Activated CD4-positive, alpha-beta memory T cell treated with anti-CD3 and anti-CD28 coated beads for 36 hours (primary cell): ENCODE measurements at places on chromosomes 5 and 9. TPM values are rescaled to one million over a fixed set of nuclear protein-coding genes. Genes with fewer than 3 reads are reported as not detected.
A peak's percentile ranks its signal among the peaks of the same experiment; 100 is the strongest.

DNA sequence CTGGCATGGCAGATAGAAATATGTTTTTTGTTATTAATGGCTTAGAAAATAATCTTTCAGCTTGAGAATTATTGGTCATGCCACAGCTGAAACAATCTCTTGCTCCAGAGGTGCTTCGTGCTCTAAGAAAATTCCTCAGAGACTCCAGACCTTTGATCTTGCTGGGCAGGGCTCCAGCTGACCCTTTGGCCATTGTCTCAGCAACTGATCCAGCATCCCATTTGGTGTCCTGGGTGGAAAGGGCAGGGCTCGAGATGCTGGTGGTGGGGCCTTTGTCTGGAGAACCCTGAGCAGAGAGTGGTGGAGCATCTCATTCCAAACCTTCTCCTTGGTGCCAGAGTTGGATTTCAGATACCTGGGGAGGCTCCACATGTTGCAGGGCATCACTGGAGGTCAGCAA, 43.2 kb upstream of the PIK3R1 start:
- no peak for DNase-seq

DNA sequence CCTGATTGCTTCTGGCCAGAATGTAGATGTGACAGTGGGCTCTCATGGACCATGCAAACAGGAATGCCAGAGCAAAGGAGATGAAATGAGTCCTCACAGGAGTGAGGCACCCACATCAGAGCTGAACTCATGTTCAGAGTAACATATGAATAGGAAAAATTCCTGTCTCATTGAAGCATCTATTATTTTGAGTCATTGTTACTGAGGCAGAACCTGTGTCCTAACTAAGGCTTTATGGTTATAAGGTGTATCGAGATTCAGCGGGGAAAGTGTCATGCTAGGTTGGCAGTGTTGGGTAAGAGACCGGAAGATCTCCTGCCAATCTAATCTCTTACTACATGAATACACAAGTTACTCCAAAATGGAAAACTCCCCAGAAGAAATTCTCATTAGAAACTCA, 304.1 kb downstream of the TRPM3 start:
- DNase-seq = no peak

DNA sequence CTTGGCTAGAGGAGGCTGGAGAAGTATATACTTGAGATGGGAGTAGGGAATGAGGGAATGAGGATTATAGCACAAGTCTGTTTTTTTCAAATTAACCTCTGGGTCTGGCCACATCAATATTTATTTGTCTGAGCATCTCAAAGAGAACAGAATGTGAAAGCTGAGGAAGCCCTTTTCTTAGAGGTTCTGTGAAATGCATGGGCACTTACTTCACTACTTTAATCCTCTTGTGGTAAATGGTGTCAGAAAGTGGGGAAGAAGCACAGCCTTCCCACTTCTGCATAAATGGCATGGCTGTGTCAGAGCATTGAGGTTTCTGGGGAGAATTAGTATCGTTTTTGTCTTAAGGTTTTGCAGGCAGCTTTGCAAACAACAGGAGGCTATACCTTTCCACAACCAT, 48.6 kb downstream of the SPATA31D1 start:
- DNase-seq = no peak

DNA sequence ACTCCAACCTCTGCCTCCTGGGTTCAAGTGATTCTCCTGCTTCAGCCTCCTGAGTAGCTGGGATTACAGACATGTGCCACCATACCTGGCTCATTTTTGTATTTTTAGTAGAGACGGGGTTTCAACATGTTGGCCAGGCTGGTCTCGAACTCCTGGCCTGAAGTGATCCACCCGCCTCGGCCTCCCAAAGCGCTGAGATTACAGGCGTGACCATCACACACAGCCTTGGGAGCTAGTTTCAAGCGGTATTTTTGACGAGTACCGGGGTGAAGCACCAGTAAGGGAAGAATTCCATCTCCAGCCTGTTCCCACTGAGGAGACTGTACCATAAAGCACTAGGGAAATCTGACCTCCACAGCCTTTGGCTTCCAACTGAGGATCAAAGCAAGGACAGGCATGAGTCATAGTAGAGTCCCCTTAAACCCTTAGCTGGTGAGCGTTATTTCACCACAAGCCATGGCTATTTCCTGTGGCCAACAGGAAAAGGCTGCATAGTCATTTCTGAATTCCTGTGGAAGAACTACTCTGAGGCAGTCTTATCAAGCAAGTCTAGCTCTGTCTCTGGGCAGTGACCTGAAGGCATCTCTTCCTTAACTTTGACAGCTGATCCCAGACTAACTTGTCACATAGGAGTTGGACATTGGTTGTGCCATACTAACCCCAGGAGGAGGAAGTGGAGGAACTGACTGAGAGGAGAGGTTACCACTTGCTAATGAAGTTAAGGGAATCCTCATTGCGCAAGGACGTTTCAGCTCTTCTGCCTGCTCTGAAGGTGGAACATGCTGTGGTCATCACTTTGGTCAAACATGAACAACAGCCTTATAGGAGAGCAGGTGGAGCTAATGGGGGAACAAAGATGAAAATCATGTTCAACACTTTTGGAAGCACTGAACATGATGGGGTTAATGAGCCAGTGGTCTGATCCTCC, 85.8 kb upstream of the DMRT1 start:
- DNase-seq = peak; percentile 23

Gene SUB1
- total RNA-seq = 528 TPM

DNA sequence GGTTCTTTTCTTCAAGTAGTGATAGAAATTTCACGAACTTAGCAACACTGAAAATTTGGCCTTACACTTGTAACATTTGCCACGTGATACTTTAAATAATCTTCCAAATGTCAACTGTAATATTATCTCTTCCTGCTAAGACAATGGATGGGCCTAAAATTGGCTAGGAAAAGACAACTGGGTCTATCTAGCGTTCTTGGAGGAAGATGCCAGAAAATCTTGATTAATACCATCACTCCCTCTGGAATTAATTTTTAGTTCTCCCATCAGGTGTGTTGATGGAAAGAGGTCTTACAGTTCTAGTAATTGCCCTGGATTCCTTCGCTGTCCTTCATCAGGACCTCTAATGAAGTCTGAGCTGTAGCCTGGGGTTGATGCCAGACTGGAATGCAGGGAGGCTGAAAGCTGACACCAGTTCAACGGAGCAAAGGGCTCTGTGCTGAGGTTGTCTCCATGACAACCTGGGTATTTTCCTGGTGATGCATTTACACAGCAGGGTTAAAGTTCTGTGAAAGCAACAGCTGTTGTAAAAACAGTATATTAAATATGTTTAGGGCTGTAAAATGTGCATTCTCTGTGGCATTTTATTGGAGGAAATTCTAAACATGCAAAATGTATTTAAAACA, 92.3 kb downstream of the GAS1 start:
- DNase-seq = no peak

Gene TAS2R1
- not detected for total RNA-seq

Gene RASGEF1C
- not detected for total RNA-seq

DNA sequence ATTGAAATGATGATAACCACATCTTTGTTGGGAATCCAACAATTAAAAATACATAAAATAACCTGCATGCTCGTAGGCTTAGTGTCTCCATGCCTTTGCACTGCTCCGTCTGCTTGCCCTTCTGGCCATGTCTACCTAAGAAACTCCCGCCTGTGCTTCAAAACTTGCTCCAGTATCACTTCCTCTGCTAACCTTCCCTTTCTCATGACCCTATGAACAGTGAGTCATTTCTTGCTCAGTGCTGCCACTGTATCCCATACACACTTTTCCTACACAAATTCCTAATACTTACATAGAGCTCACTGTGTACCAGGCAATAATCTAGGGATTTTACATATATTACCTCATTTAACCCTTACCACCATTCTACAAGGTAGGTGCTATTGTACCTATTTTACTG, 33.5 kb downstream of the TMEM245 start:
- DNase-seq = no peak

- DNase-seq = no peak
Observed at GRCh38 chr5:75021219-75021618, 31.1 kb downstream of the GCNT4 start.

Gene LVRN
- 0.10 TPM for total RNA-seq

Gene FNBP1
- total RNA-seq = 215 TPM

Gene SMIM33
- 1.5 TPM for total RNA-seq

DNA sequence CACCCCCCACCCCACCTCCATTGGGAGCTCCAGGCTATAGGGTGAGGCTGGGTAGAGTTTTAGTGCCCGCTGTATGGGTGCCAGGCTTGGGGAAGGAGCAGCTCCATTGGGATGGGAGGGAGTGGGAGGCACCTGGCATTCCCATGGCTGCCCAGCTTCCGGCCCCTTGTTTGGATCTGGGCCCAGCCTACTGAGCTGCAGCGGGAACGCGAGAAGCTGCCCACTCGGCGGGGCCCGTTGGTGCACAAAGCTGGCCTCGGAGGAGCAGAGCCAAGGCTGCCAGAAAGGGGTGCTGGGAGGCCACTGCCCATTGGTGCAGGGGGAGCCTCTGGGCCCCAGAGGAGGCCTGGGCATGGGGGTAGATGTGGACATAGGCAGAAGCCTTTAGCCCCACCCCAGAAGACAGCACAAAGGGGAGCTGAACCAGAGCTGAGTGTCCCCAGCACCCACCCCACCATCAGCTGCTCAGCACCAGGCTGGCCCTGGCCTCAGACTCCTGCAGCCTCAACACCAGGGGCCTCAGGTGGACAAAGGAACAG, 4.4 kb downstream of the LCN9 start:
- DNase-seq = no peak

Gene PCDHGB6
- total RNA-seq = not detected

GRCh38 chr9:18632632-18633403, 158.9 kb downstream of the ADAMTSL1 start:
- DNase-seq = no peak

GRCh38 chr9:34588671-34589635, 571 bp downstream of the CNTFR start:
- no peak for DNase-seq

Gene CMBL
- 1.3 TPM for total RNA-seq

Gene PLPP7
- not detected for total RNA-seq

- DNase-seq = no peak
Observed at GRCh38 chr5:90967443-90967842, 408.8 kb downstream of the ADGRV1 start.

GRCh38 chr9:27124151-27124550, 15.1 kb downstream of the TEK start:
- no peak for DNase-seq

DNA sequence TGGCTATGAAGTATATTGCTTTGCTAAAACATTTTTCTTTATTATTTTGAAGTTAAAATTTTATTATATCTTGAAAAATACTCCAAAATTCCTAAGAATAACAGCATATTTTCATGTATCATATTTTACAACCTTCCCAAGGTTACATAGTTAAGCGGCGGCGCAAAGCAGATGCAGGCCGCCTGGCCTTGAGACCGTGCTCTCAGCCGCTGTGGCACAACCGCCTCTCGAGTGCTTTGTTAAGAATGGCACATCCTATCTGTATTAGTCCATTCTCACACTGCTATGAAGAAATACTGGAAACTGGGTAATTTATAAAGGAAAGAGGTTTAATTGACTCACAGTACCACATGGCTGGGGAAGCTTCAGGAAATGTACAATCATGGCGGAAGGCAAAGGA, 228.8 kb downstream of the ARRDC3 start:
- no peak for DNase-seq

GRCh38 chr5:89735082-89735481, 674.5 kb downstream of the CETN3 start:
- no peak for DNase-seq

GRCh38 chr9:16458696-16459420, 411.6 kb downstream of the BNC2 start:
- no peak for DNase-seq

GRCh38 chr9:100990605-100991381, 37.7 kb upstream of the PLPPR1 start:
- DNase-seq = no peak

- DNase-seq = no peak
Observed at GRCh38 chr5:127839496-127840197, 136.5 kb downstream of the CCDC192 start.

GRCh38 chr5:10411336-10411735, 30.3 kb upstream of the ROPN1L start:
- no peak for DNase-seq

GRCh38 chr5:153827397-153827796, 211.3 kb downstream of the FAM114A2 start:
- no peak for DNase-seq

Gene CYLC2
- not detected for total RNA-seq

DNA sequence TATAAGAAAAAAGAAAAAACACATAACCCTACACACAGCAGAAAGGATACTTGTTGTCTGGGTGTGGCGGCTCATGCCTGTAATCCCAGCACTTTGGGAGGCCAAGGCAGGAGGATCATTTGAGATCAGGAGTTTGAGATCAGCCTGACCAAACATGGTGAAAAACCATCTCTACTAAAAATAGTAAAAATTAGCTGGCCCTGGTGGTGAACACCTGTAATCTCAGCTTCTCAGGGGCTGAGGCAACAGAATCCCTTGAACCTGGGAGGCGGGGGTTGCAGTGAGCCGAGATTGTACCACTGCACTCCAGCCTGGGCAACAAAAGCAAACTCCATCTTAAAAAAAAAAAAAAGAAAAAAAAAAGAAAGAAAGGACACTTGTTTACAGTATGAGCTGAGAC, 147.6 kb upstream of the PITX1 start:
- no peak for DNase-seq

Gene SPATA6L
- 0.59 TPM for total RNA-seq

- DNase-seq = no peak
Observed at GRCh38 chr5:146920351-146920881, 41.9 kb upstream of the PPP2R2B start.

DNA sequence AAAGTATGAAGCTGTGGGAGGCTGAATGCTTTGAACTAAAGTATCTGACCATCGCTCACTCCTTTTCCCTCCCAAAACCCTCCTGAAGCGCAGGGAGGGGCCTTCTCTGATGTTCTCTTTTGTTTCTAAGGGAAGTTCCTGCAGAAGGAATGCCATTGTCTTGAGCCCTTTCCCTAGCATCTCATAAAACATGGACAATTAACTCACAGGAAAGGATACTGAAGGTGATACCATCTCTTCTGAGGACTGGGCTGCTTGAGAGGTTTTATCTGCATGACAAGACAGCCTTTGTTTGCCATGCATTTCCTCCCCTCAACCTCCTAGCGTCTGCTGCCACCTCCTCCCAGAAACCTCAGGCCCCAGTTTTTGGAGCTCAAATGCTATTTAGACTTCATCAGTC, 4.3 kb upstream of the RMND5B start:
- no peak for DNase-seq

DNA sequence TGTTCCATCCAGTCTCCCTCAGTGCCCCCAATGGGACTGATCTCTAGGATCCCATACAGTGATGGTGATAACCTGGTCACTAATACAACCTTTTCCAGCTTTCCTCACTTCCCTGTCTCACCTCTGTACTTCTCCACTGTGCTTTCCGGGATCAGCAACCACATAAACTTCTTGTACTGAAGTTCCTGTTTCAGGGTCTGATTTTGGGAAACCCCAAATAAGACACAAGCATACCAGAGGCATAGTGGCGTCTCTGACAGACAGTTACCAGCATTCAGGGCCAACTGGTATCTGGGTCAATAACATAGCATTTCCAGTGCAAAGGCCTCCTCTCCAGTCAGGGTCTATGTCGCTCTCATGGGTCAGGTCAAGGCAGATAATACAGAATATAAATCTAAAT, 64.3 kb downstream of the GLDC start:
- no peak for DNase-seq

GRCh38 chr5:141711687-141712086, 29.7 kb upstream of the ARAP3 start:
- DNase-seq = no peak

GRCh38 chr9:89427621-89428221, 70.2 kb downstream of the SEMA4D start:
- DNase-seq = peak; percentile 92

GRCh38 chr9:135736272-135736978, 34.4 kb downstream of the KCNT1 start:
- no peak for DNase-seq
